ENCODE measurements at places on chromosomes 11 and 22.
A peak's percentile ranks its signal among the peaks of the same experiment; 100 is the strongest.

DNA sequence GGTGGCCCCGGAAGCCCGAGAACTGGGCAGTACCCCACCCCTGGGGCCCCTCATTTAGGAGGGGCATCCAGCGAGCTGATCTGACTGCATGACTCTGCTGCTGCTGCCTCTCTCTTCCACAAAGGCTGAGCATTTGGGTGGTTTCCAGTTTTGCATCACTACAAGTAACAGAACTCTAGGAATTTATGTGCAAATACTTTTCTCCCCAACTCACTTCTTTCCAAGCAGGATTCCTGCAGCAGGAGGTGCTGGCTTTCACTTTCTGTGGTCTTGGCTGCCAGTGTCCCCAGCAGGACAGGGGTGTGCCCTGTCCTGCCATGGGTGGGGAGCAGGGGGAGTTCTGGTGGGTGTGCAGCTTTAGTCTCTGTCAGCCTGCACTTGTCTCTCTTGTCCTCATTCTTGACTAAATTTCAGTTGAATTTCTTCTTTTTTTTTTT, 21.2 kb downstream of the UPB1 start:
- peak; percentile 94 for DNase-seq

GRCh38 chr11:15697437-15698236, 582.9 kb downstream of the INSC start:
- no peak for DNase-seq

GRCh38 chr22:35695202-35695601, 22.5 kb upstream of the APOL5 start:
- no peak for DNase-seq

GRCh38 chr11:56522008-56522407, 21.0 kb downstream of the OR5M11 start:
- no peak for DNase-seq

DNA sequence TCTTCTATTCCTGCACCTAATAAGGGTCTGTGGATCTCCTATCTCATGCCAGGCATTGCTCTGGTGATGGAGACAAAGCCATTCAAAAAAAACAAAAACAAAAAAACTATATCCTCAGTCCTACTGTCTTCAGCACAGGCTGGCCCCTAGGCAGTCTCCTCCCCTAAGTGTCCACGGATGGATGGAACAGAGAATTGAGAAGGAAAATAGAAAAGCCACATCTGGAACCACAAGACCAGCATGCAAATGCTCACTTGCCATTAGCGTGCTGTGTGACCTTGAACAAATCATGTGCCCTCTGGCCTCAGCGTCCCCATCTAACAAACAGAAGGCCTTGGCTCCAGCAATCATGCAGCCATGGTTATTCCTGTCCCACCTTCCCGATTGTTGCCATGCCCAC, 32.7 kb upstream of the CD82 start:
- DNase-seq: no peak

- peak; percentile 10 for DNase-seq
Observed at GRCh38 chr11:1628506-1629325, 859 bp upstream of the KRTAP5-5 start.

- DNase-seq: no peak
Observed at GRCh38 chr11:131037873-131038272, 121.6 kb upstream of the SNX19 start.

- DNase-seq: no peak
Observed at GRCh38 chr11:3866206-3866605, 10.7 kb downstream of the STIM1 start.

- peak; percentile 33 for DNase-seq
Observed at GRCh38 chr11:3178349-3178748, 13.2 kb upstream of the OSBPL5 start.

DNA sequence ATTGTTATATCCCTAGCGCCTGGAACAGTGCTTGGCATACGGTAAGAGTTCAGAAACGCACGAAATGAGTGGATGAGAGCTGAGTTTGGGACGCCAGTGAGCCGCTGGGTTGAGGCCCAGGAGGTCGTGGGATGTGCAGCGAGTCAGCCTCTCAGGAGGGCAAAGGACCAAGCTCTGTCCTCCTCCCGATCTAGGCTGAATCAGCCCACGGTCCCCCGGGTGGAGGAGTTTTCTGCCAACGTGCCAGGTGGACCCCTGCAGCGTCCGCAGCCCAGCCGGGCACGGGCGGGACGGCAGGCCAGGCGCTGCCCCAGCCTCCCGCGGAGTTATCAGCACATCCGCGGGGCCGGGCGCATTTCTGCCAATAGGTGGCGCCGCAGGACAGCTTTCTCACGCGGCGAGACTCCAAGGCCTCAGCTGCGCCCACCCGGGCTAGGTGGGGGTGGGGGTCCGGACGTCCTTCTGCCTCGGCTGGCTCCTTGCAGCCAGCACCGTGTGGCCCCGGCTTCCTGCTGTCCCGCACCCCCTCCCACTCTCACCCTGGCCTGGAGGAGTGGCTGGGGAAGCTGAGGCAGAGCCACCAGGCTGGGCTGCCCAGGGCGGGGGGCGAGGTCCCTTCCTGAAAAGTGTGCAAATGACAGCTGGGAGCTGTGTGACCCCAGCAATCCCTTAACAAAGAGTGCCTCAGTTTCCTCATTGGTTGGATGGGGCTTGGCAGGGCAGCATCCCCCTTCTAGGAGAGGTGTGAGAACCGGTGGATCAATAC, 2.2 kb upstream of the RPS19BP1 start:
- DNase-seq: peak; percentile 63

DNA sequence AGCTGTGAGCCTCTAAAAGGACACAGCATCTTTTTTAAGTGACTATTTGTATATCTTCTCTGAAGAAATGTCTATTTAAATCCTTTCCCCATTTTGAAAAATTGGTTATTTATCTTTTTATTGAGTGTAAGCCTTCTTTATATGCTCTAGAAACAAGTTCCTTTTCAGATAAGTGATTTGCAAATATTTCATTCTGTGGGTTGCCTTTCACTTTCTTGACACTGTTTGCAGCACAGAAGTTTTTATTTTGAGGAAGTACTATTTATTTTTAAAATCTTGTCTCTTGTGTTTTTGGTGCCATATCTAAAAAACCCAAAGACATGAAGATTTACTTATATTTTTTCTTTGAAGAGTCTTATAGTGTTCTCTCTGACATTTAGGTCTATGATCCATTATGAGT, 40.1 kb upstream of the LYVE1 start:
- DNase-seq: no peak

DNA sequence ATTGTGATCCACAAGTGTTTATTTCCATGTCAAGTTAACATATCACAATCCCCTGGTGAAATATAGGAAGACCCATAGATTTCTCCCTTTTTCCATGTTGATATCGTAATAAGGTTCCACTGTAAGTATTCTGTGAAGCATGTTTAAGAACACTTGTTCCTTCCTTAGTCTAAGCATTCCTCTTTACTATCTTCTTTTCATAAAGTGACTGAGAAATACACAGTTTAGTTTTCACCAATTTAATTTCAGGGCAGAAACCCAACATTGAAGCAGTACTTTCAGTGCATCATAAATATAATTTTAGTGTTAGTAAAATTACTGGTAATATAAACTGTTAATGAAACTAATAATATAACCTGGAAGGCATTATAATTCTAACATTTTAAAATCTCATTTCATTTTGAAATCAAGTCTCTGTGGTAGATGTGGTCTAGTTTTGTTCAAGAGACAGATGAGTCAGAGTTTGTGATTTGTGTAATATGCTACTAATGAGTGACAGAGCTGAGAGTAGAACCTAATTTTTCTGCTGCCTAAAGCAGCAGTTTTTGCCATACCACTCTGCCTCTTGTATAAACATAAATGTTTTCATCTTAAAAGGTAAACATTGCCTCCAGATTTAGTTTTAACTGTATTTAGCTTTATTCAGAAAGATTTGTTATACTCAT, 79.4 kb downstream of the ATM start:
- no peak for DNase-seq

GRCh38 chr22:36770513-36771231, 5.2 kb downstream of the IFT27 start:
- no peak for DNase-seq

DNA sequence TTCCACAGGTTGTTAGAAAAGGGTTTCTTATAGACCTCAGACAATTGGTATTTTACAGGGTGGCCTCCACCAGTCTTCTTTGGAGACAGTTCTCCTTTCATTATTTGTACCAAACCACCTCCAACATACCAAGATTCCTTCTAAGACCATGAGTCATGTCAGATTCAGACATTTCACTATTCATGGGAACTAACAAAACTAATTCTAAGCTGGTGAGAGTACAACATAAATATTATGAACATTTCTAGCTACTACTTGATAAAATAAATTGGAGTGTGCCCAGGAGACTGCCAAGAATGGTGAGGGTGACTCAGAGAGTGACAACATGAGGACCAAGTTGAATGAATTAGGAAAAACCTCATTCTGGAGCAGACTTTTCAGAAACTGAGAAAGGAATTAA, 494.6 kb upstream of the LRRC4C start:
- DNase-seq: peak; percentile 32
